ENCODE measurements at places on chromosomes 6 and 20. TPM values are rescaled to one million over a fixed set of nuclear protein-coding genes. Genes with fewer than 3 reads are reported as not detected.
A peak's percentile ranks its signal among the peaks of the same experiment; 100 is the strongest.

DNA sequence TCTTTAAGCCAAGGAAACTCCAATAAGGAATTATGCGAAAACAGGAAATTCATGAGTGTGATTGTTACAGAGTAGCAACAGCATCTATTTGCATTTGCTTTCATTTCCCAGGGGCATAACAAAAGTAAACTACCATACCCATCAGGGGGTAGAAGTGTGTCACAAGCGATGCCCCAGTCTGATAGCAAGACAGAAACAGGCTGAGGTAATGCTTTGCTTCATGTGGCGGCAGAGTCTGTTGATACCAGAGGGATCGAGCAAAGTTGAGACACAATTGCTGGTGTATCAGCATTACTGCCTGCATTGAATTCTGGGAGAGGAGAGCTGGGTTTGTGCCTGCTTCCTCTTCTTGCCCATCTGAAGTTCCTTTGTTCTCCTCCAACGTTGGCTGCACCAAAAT, 51.2 kb upstream of the LYRM2 start:
- DNase-seq = no peak
- H3K4me1 ChIP-seq = no peaks in the 10 kb centered on the region
- no peak overlapping the region for H3K4me3 ChIP-seq
- H3K36me3 ChIP-seq = peaks cover 9% of the 10 kb centered on the region

Gene CCN5
- not detected for total RNA-seq

DNA sequence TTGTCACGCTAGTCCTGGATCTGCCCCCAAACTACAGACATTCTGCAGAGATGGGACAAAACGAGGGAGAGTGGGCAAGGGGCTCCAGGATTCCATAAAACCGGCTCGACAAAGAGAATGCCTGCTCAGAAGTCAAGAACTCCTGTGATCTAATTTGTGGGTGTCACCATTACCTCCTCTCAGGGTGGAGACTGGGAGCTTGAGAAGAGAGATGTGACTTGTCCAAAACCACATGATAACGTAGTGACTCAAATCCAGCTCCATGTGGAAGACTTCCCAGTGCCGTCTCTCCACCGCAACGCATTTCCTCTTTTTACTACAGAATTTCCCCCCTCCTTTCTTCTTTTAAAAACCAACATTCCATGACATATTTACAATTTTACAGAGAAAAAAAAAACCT, 44.3 kb downstream of the TRERF1 start:
- H3K27me3 ChIP-seq = no peaks in the 10 kb centered on the region

DNA sequence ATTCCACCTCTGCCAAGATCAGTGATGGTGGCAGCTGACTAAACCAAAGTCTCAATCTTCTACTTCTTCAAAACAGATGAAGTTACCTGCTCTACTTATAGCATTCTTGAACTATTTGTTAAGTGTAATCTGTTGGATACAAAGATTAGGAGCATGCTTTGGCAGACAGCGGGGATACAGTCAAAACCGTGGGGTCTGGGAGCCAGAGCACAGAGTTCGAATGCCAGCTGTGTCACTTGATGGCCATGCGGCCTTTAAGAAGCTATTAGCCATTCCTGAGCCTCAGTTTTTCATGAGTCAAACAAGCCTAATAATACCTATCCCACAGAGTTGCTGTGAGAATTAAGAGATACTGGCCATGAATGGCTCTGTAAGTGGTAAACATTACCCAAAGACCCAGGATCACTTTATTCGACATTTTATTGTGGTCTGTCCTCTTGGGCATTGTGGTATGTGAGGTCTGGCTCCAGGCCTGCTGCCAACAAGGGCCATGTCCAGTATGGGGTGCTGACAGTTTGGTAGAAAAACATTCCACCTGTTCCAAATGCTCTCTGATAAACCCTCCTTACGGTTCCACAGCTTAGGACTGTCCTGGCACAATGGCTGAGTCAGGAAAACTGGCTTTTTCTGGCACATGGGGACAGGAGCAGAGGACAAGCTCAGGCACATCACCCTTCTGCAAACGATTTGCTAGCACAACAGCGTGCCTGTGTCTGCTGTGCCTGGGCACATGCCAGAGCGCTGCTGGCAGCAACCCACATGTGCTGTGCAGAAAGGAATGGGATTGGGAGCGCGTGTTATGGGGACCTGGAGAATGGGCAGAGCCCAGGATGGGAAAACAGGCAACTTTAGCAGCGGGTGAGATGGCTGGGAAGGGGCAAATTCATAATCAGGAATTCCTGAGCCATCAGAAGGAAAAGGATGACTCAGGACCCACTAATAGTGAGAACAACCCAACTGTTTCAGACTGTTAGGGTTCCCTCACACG, 15.7 kb upstream of the FAM83C start:
- H3K36me3 ChIP-seq = peaks cover 7% of the 10 kb centered on the region
- peak overlapping the region; percentile 31 for H3K27ac ChIP-seq
- no peaks in the 10 kb centered on the region for H3K27me3 ChIP-seq
- peaks cover 9% of the 10 kb centered on the region for H3K4me1 ChIP-seq
- H3K4me3 ChIP-seq = no peak overlapping the region

- no peak overlapping the region for H3K27ac ChIP-seq
- DNase-seq = no peak
- H3K4me3 ChIP-seq = no peak overlapping the region
- H3K27me3 ChIP-seq = no peaks in the 10 kb centered on the region
These were observed 67.8 kb upstream of the CITED2 start for GRCh38 chr6:139442188-139442671.

Gene ANKRD60
- not detected for total RNA-seq

DNA sequence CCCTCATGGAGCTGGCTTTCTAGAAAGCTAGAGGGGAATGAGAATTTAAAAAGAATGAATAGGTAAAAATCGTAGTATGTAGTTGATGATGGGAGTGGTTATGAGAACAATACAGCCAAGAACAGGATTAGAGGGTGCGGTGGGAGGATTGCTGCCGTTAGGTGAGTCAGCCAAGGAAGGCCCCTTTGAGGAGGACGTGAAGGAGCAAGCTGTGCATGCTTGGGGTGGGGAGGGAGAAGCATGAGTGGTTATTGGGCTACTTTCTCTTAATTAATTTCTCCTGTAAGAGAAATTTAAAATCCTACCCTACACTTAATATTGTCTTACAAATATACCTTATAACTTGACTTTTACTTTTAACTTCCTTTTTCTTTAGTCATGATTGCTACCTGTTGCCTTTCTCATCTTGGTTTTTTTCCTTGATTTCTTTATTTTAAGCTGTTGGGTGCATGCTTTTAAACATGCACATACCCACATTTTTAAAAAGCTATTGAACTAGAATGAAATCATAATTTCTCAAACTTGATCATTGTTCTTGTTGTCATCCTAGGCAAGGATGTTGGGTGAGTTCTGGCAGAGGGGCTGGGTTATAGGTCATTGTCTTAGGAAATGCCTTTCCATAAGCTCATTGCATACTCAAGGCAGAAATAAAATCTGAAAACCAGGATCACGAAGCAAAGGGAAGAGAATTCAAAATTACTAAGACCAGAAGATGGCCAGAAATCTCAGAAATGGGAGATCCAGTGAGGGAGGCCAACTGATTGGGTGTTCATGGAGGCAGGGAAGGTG, 114.5 kb downstream of the TCP11 start:
- H3K4me3 ChIP-seq = no peak overlapping the region
- peaks cover 3% of the 10 kb centered on the region for H3K36me3 ChIP-seq
- no peak overlapping the region for H3K27ac ChIP-seq
- DNase-seq = no peak
- H3K27me3 ChIP-seq = no peaks in the 10 kb centered on the region
- H3K4me1 ChIP-seq = peaks cover 42% of the 10 kb centered on the region

DNA sequence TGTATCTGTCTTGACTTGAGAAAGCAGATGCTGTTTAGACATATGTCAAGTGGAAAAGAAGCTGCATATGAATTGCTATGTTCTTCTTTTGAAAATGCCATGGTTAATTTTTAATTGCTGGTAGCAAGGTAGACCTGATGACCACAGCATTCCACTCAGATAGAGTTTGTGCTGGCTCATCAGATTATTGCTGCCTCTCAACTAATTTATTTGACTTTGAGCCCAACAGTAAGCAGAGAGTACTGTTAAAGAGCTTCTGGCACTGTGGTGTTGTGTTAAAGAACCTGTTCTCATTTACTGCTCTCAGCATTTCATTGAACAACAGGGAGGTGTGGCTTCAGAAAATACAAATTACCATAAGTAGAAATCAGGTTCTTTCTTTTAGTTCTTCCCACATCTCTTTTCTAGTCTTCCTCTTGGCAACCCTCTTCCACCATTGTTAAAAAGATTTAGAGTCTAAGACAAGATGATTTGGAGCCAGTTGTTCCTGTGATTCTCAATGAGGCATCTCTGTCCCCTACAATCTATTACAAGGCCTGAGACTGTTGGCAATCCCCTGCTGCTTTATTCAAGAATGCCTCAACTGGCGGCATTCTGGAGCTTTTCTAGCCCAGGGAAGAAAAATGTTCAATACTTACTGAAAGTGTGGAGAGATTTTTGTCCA, 967.6 kb upstream of the GJE1 start:
- no peak overlapping the region for H3K4me3 ChIP-seq
- peaks cover 23% of the 10 kb centered on the region for H3K4me1 ChIP-seq
- DNase-seq = no peak
- H3K27ac ChIP-seq = peak overlapping the region; percentile 91
- no peaks in the 10 kb centered on the region for H3K27me3 ChIP-seq
- H3K36me3 ChIP-seq = peaks cover 2% of the 10 kb centered on the region

DNA sequence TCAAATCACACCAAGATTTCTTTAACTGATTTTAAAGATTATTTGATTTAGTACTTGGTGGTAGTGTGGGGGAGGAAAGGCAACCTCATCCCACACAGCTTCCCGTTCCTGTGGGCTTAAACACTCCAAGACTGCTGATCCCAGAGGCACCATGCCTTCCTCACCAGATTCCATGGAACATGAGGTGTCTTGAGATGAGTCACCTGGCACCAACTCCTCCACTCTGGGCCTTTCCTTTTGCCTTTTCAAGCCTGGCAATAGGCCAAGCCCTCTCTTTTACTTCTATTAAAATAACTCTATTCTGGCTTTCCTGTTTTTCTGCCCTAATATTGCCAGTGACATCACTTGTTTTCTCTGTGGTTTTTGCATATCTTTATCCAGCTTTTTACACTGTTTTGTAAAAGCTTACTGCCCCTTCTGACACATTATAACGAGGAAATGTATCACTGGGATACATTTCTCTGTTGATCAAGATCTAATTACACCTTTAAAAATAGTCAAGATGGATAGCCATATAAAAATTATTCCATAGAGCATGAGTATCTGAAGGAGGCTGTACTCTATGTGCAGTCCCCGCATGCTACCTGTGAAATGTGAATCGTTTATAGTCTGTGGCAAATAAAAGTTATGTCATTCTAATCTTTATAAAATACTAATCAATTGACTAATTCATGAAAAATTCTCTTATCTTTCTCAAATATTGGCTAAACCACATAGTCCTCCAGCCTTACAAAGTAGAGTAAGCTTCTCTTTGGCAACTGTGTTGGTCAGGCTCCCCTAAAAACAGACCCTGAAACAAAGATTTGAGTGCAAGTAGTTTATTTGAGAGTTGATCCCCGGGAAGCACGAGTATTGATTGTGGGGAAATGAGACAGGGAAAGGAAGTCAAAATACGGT, 257.8 kb upstream of the KCNQ5 start:
- no peak for DNase-seq
- H3K4me1 ChIP-seq = no peaks in the 10 kb centered on the region
- no peak overlapping the region for H3K4me3 ChIP-seq
- no peak overlapping the region for H3K27ac ChIP-seq
- no peaks in the 10 kb centered on the region for H3K27me3 ChIP-seq

DNA sequence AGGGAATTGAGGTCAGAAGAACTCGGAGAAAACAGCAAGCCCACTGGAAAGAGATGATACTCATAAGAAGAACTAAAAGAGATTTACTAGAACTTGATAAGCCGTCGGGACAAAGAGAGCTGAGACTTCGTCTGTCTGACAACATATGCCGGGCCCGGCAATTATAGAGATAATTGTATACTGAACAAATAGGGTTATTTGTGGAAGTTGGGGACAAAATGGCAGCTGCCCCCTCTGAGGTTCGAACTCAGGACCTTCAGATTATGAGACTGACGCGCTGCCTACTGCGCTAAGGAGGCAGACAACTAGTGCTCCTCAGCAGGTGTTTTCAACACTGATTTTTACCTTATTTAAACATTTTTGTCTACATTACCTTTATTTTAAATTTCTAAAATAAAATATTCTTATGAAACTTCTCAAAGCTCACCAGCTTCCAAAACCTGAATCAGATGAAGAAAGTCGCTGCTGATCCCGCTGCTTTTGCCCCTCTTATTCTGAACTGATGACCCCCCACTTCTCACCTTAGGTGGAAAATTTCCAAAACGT, 29.3 kb upstream of the TRIM27 start:
- no peaks in the 10 kb centered on the region for H3K27me3 ChIP-seq
- H3K4me1 ChIP-seq = peaks cover 2% of the 10 kb centered on the region
- no peak for DNase-seq
- no peaks in the 10 kb centered on the region for H3K36me3 ChIP-seq
- peak overlapping the region; percentile 85 for H3K4me3 ChIP-seq

GRCh38 chr6:57423468-57423867, 106.0 kb downstream of the PRIM2 start:
- peaks cover 21% of the 10 kb centered on the region for H3K4me1 ChIP-seq
- no peaks in the 10 kb centered on the region for H3K27me3 ChIP-seq
- DNase-seq = no peak
- H3K4me3 ChIP-seq = no peak overlapping the region
- no peak overlapping the region for H3K27ac ChIP-seq

DNA sequence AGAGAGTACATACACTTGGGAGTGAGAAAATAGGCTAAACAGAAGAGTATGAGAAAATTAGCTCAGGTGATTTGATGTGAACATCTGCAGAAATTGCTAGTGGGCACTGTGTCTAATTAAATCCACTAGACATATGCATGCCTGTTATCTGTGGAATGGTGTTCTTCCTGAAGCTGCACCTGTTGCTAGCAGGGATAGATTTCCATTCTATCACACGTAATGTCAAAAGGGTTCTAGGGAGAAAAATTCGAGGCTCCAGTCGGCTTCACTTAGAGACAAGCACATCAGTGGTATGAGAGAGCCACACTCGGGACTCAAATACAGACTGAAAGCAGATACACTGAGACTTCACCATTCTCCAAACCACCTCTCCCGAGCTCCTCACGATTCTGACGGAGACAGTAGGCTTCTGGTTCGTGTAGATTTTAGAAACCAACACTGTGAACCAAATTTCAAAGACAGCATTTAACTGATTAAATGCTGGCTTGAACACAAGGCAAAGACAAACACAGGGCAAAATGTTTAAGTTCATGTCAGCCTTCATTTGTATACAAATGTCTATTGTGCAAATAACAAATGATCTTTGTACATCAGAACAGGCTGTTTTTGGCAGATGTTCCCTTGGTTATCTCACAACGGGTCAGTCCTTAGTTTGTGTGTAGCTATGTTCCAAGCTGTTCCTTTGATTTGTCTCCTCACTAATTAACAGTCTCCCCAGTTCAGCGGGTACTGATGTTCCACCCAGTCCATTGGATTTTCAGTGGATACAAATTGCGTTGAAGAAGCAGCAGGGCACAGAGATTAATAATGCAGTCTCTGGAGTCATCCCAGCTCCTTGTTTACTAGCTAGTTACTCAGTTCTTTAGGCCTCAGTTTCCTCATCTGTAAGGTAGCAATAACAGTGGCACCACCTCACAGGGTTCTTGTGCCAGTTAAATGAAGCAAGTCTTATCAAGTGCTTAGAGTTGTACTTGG, 131.0 kb upstream of the IFNGR1 start:
- H3K4me1 ChIP-seq = peaks cover 21% of the 10 kb centered on the region
- no peak overlapping the region for H3K27ac ChIP-seq
- DNase-seq = no peak
- H3K4me3 ChIP-seq = no peak overlapping the region
- peaks cover 5% of the 10 kb centered on the region for H3K27me3 ChIP-seq

GRCh38 chr6:118280210-118280609, 267.9 kb upstream of the PLN start:
- H3K36me3 ChIP-seq = no peaks in the 10 kb centered on the region
- no peaks in the 10 kb centered on the region for H3K27me3 ChIP-seq
- no peak for DNase-seq

Measured in progenitor cell of endocrine pancreas (in vitro differentiated cells).